ENCODE measurements at places on chromosomes 16 and 17.

- no peak for DNase-seq
Observed at GRCh38 chr16:10080051-10080772, 102.0 kb downstream of the GRIN2A start.

- no peak for DNase-seq
Observed at GRCh38 chr17:38575781-38576180, 30.0 kb downstream of the SRCIN1 start.

DNA sequence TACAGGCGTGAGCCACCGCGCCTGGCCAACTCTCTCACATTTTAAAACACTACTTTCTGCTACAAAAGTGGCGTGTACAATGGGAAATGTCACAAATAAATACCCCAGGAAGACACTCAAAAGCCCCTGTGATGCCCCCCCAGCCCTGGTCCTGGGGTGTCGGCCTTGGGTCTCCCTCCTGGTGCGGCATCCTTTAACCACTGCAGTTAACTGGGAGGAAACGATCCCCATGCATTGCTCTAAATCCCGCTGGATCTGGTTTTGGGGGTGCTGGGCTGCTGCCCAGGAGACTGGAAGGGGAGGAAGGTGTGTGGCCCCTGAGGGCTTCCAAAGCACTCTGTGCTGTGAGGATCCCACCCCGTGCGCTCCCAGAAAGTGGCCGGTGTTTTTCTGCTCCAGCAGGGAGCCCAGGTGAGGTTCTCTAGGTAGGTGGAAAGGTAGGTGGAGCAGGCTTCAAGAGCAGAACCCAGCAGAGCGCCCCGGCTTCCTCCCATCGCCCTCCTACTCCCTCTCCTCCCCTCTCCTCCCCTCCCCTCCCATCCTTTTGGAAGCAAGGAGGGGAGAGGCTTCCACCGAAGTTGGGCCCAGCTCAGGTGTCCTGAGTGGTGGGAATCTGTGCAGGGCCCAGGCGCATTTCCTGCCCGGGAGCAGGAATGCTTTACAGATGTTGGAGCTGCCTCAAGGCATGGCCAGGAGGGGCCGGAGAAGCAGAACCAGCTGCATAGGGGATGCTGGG, 363.3 kb downstream of the SEC14L1 start:
- no peak for DNase-seq

DNA sequence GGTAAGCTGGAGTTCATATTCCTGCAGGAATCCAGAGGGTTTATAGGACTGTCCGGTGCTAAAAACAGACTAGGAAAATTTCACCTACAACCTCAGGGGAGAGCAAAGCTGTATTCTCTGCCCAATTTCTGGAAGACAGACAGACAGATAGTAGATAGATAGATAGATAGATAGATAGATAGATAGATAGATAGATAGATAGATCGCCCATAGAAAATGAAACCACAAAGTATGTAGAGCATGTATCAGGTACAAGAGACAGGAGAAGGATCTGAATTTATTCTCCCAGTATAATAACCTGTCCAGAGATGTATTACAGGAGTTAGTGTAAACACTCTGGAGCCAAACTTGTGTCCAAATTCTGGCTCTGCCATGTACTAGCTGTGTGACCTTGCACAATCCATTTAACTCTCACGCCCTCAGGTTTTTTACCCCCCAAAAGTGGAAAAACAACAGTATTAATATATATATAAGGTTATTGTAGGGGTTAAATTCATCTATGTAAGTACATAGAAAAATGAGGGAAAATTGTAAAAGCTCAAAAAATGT, 2.1 kb upstream of the ABCA6 start:
- DNase-seq = no peak

GRCh38 chr17:41258406-41258805, 3.2 kb downstream of the KRTAP9-9 start:
- no peak for DNase-seq

DNA sequence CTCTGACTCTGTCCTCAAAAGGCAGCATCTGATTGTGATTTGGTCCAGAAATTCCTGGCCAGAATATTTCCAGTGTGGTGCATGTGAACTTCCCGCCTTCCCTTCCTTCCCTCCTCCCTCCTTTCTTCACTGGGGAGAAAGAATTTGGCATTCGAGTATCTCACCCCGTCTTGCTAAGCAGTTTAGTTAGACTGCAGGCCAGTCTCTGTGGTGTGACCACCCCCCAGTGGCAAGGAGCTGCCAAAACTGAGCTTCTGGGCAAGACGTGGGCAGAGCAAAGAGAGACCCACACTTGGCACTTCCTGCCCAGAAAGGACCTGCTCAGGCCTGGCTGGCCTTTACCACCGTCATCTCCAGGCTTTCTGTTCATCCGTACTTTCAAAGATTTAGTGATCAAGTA, 36.4 kb downstream of the SNX20 start:
- no peak for DNase-seq

- no peak for DNase-seq
Observed at GRCh38 chr17:48202959-48203358, 95.4 kb downstream of the SNX11 start.

- no peak for DNase-seq
Observed at GRCh38 chr17:57943645-57944044, 11.6 kb downstream of the CUEDC1 start.

DNA sequence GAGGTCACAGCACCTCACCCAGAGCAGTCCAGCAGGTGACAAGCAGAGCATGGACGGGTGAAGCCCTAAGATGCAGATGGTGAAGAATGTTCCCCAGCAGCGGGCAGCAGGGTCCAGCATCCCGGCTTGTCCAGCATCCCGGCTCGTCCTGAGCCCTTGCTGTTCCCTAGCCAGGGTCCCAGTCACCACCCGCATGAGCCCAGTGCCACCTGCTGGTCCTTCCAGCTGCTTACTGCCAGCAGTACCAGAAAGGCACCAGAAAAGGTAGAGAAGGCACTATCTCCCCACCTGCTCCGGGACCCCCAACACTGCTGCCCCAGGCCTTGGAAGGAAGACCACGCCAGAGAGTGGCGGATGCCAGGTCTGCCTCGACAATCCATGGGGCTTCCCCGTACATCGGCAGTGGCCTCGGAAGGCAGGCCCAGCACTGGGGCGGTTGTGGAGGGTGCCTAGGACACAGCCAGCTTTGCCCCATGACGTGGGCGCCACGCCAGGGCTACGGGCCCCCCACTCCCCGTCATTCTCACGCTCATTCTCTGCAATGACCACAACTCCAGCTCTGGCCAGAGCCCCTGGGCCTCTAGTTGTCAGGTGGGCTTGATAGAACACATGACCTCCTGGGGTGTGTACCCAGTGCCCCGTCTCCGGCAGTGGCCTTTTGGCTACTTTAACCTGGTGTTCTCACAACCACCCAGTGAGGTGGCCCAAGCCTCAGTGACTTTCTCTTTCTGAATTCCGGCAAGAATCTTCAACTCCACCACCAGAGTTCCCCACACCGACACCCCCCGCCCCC, 1.4 kb downstream of the CENPX start:
- no peak for DNase-seq

- no peak for DNase-seq
Observed at GRCh38 chr16:2005646-2006045, 4.0 kb downstream of the ZNF598 start.

GRCh38 chr17:59627274-59627673, 7.6 kb downstream of the CLTC start:
- DNase-seq = no peak

- DNase-seq = no peak
Observed at GRCh38 chr17:28345419-28346198, 10.0 kb downstream of the TNFAIP1 start.

Data from D721Med (cell line).